Activated CD4-positive, alpha-beta T cell treated with anti-CD3 and anti-CD28 coated beads, Interleukin-2, amount 10 ng/mL, durations not matched to agents 7 days and 5 days (primary cell): ENCODE measurements at places on chromosomes 11 and 22. TPM values are rescaled to one million over a fixed set of nuclear protein-coding genes. Genes with fewer than 3 reads are reported as not detected.

OR8D4 gene
- not detected for total RNA-seq

- no peaks in the 10 kb centered on the region for H3K36me3 ChIP-seq
- no peak overlapping the region for H3K4me3 ChIP-seq
- peak; percentile 52 for DNase-seq
- no peaks in the 10 kb centered on the region for H3K27me3 ChIP-seq
These were observed 34.1 kb downstream of the MB start for GRCh38 chr22:35582861-35583670.

DNA sequence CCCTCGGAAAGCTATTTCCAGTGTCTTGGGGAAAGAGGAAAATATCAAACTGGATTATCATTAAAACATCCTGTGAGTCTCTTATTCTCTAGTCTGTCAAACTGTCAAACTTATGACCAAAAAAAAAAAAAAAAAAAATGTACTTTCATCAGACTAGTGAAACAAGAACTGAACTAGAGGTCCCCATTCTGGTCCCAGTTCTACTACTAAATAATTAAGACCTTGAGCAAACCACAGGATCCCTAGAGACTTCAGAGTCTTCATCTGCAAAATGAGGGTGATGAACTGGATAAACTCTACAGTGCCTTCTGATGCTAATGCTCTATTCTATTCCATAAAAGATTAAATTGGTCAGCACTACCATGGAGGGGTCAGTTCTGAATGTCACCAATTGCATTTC is 105.8 kb downstream of the SERGEF start:
- no peak for DNase-seq
- no peaks in the 10 kb centered on the region for H3K4me1 ChIP-seq
- H3K36me3 ChIP-seq: no peaks in the 10 kb centered on the region
- no peak overlapping the region for H3K27ac ChIP-seq
- H3K27me3 ChIP-seq: no peaks in the 10 kb centered on the region

GRCh38 chr11:75428281-75428724 is 4.7 kb downstream of the KLHL35 start:
- H3K27me3 ChIP-seq: peaks cover 49% of the 10 kb centered on the region
- peaks cover 11% of the 10 kb centered on the region for H3K36me3 ChIP-seq
- H3K4me1 ChIP-seq: peaks cover 24% of the 10 kb centered on the region
- peak; percentile 70 for DNase-seq
- H3K4me3 ChIP-seq: peak overlapping the region; percentile 43

- no peak overlapping the region for H3K27ac ChIP-seq
- H3K4me1 ChIP-seq: peaks cover 31% of the 10 kb centered on the region
- no peaks in the 10 kb centered on the region for H3K36me3 ChIP-seq
- no peak for DNase-seq
These were observed 5.9 kb downstream of the TKFC start for GRCh38 chr11:61338783-61339489.

OR51L1 gene
- not detected for total RNA-seq
